Stimulated activated CD8-positive, alpha-beta memory T cell treated with anti-CD3 and anti-CD28 coated beads, Interleukin-7, amount 100 ng/mL, for 24 hours (primary cell): ENCODE measurements at places on chromosomes 6 and 20.

- DNase-seq = no peak
These were observed 50.2 kb upstream of the CHRNA4 start for GRCh38 chr20:63411151-63411897.

DNA sequence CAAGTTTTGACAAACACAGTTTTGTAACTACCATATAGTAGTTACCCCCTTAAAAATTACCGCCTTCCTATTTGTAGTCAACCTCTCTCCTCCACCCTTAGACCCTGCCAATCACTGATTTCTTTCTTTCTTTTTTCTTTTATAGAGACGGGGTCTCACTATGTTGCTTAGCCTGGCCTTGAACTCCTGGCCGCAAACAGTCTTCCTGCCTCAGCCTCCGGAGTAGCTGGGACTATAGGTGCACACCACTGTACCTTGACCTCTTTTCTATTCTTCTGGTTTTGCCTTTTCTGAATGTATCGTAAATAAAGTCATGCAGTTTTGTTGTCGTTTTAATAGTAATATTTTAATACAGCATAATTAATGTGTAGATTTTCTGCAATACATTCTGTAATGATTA is 460.3 kb downstream of the EPM2A start:
- DNase-seq = no peak

DNA sequence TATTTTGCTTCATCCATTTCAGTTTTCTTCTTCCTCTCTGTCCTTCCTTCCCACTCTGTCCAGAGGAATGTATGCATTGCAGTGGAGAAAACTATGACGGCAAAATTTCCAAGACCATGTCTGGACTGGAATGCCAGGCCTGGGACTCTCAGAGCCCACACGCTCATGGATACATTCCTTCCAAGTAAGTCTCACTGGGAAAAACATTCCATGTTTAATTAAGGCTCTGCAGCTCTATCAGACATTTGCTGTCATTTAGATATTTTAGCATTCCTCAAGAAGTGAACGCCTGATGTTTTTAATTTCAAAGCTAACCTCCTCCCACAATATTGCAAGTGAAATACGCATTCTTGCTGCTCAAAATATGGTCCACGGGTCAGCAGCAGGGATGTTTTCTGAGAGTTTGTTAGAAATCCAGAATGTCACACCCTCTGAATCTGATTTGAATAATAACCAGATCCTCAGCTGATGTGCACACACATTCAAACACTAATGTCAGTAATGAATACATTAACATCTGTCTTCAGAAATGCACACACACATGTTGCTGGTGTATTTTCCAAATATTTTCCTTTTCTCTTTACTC is 12.8 kb downstream of the PLG start:
- DNase-seq = no peak

DNA sequence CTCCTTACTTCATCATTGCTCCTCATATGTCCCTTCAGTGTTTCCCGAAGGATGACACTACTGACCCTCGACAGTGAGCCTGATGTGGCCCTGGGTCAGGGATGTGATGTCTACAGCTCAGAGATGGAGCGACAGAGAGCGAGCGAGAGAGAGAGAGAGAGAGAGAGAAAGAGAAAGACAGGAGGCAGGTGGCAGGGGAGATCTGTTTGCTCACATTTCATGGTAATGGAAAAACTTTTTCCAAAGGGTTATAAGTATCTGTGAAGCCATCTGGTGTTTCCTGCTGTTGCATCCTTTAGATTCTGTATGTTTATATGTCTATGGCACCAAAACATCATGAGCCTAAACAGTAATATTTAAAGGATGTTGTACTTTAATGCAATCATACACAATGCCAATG is 77.2 kb downstream of the PPP1R3G start:
- no peak for DNase-seq

DNA sequence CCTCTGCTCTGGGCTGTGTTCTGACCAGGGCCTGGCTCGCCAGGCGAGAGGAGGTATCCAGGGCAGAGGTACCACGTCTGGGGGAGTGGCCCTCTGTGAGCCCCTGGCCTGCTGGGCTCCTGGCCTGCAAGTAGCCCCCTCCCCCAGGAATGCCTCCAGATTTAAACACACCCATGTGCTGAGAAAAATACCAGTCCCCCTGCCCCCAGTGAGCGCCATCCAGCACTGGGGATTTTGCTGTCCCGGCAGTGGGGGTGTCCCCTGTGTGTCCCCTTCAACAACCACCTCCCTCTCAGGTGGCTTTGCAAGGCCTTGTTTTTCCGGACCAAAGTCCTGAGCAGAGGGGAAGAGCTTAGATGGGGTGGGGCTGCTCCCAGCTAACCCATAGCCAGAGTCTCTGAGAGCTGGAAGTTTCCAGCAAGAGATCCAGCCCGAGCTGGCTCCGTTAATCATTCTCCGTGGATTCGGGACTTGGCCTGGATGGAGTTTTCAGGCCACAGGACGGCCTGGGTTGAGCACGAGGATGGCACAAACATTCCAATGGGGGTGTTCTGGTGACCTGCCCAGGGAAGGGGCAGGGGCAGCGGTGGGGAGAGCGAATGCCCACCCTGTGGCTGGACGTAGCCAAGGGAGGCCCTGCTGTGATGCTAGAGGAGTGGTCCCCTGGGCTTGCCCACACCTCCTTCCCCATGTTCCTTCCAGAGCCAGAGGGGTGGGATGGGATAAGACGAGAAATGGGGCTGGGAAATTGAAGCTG is 29.0 kb downstream of the PCK1 start:
- no peak for DNase-seq

DNA sequence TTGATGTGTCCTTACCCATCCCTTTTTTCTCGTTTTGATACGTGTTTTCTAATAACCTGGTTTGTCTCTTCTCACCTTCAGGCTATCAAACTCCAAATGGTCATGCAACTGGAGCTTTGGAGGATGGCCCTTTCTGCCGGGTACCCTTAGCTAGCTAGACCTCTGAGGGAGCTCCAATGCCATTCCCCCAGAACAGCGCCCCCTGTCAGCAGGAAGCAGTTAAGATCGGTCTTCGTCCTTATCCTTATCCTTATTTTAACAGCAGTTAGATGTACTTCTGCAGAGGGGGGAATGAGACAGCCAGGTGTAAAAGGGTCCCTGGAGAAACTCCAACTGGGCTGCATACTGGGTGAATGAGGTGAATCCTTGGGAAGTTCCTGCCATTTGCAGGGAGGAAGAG is 37.2 kb downstream of the SEL1L2 start:
- no peak for DNase-seq

DNA sequence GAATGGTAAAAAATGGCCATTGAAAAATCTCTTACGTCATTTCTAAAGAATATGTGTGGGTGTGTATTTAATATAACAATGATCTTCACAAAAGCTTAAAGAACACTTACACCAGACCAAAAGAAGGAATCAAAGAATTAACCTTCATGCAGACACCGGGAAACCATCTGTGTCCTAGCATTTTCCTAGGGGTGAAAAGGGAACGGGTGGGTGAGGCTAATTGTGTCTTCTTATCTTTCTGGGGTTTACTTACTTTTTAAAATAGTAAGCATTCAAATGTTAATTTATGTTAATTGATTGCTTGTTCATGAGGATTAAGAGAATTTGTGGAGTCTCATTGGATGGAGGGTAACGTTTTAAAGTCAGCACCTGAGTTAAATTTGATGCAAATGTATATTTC is 47.5 kb downstream of the BMP2 start:
- no peak for DNase-seq

GRCh38 chr20:38308447-38308846 is 4.5 kb downstream of the BPI start:
- DNase-seq = no peak

GRCh38 chr6:83767033-83767432 is 58.1 kb upstream of the SNAP91 start:
- no peak for DNase-seq

DNA sequence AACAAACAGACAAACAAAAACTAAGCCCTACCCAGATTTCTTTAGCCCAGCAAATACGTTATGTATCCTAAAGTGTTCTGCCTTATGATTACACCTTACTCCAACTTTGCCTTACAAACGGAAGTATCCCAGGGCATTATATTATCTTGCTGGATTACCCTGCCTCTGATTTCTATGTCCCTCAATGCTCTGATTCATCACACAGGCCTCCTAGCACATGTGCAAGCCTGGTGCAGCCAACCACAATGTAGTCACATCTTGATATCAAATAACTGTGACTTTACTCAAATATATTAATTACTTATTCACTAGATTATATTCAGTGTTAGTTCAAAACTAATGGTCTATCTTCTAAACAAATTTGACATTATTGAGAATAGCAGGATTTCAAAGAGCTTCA is 598.6 kb downstream of the TBC1D32 start:
- no peak for DNase-seq

DNA sequence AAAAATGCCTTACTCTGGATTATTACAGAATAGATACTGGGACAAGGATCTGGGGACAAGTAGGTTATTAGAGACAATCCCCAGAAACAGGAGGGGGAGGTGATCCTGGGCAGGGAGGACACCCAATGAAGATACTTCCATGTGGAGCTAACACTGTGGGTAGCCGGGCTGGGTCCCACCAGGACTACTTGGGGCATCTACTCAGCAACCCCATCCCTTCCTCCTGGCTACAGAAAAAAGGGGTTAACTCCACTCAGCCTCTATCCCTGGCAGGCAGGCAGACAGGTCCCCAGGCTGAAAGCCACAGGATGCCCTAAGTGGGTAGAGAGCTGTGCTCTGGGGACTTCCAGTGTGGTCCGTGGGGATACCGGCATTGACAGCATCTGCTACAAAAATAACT is 68.0 kb upstream of the NXT1 start:
- no peak for DNase-seq

DNA sequence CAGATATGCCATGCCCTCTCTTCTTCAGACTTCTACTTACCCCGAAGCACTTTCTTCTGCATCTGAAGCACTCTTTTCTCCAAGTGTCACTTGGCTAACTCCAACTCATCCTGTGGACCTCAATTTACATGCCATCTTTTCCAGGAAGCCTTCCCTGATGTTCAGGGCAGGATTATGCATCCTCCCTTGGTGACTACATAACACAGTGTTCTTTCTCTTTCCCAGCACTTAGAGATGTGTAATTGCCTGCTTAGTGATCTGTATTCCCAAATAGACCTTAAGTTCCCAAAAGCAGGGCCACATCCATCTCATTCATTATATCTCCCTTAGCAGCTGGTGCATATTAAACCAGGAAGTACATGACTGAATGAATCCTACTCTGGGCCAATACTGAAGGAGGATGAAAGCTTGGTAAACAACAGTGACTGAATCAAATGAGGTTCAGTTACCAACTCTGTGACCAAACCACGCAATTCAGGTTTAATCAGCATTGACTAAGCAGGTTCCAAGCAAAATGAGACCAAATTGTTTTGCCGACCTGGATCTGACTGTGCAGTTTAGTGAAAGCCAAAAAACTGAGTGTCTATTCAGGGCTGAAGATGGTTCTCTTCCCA is 121.4 kb upstream of the TCF21 start:
- DNase-seq = no peak
